ENCODE measurements at places on chromosomes 5 and 9.

- DNase-seq = no peak
Observed at GRCh38 chr5:123906698-123907295, 394.8 kb downstream of the CSNK1G3 start.

- DNase-seq = no peak
Observed at GRCh38 chr5:151660616-151661495, 25.9 kb downstream of the SPARC start.

- DNase-seq = no peak
Observed at GRCh38 chr9:114681594-114682332, at the start of gene TEX48. Gene TEX48 (minus strand): TSS chr9:114682192. CDS start chr9:114671723, 10,469 bp downstream.

- DNase-seq = no peak
Observed at GRCh38 chr9:81182431-81182830, 506.9 kb downstream of the TLE1 start.

GRCh38 chr9:715300-715699, 126.2 kb upstream of the DMRT1 start:
- no peak for DNase-seq

- peak; percentile 9 for DNase-seq
Observed at GRCh38 chr5:75340714-75341478, 3.9 kb downstream of the HMGCR start.

- no peak for DNase-seq
Observed at GRCh38 chr9:127178686-127179632, 56.5 kb upstream of the ANGPTL2 start.

GRCh38 chr5:156942064-156942463, 21.0 kb downstream of the TIMD4 start:
- DNase-seq = no peak

DNA sequence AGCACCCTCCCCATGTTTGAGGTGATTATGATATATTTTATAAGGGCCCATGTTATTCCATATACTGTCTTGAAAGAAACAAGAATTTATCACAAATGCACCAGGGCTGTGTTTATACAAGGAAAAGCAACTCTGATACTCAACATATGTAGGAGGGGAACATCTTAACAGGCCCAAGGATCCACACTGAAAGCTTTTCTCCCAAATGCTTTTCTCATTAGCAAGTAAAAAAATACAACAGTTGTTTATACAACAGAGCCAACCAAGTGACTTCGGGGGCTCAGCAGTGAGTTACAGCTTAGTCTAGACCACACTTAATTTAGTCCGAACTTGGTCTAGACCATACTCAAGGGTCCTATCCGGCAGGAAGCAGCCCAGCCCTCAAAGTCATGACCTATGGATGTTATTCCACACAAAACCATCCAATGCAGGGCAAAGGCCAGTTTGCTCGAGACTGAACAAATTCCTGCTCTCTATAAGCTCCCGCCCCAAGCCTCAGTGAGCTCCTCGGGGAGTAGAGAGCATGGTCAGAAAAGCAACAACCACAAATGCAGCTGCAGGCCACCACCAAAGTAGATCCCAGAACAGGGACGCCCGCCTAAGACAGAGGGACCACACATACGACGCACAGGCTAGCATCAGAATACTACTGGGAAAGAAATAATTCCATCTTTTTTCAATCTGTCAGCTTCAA, 6.8 kb downstream of the GZMK start:
- no peak for DNase-seq

DNA sequence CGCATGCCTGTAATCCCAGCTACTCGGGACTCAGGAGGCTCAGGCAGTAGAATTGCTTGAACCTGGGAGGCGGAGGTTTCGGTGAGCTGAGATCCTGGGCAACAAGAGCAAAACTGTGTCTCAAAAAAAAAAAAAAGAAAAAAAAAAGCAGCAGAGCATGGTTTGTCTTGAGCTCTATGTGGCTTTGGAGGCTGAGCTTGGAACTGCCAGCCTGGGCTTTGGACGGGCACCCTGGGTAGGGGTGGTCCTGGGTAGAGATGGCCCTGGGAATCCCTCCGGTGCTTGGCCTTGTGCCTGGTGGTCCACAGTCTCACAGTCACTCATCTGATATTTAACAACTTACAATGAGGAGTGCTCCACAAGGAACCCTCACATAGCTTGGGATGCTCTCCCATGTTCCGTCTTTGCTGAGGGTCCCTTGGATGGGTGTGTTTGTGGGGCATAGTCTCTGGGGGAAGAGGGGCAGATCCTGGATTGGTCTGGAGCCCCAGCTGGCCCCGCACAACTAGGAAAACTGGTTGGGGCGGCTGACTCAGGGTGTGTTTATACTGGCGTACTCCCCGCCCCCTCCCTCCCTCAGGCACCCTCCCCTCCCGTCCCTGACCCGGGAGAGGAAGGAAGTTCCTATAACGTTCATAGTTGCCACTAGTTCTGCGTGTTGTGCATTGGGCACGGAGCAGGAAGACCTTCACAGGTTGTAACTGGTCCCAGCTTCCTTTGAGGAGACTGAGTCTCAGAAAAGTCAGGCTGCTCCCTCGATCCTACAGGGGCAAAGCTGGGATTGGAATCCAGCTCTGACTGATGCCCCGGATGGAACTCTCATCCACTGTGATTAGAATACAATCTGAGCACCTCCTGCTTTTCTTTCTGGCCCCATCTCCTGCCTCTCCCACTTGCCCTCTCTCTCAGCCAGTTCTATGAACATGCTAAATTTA, 11.2 kb downstream of the IER5L start:
- DNase-seq = peak; percentile 33

- DNase-seq = no peak
Observed at GRCh38 chr5:125836256-125836655, 587.0 kb upstream of the GRAMD2B start.

DNA sequence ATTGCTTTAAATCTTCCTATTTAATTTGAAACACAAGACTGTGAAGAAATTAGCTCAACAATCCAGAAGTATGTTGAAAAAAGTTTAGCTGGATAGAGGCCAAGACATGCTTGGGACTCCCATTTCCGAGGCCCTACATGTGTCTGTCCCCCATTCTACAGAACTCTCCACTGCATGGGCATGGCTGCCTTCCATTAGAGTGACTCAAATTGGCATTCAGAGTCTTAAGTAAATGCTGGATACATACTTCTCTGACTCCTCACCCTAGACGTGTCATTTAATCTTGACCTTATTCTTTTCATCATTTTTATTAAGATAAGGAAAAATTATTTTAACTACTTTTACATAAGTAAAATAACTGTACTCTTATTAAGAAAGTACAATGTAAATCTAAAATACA, 530.4 kb upstream of the CDH9 start:
- DNase-seq = no peak

DNA sequence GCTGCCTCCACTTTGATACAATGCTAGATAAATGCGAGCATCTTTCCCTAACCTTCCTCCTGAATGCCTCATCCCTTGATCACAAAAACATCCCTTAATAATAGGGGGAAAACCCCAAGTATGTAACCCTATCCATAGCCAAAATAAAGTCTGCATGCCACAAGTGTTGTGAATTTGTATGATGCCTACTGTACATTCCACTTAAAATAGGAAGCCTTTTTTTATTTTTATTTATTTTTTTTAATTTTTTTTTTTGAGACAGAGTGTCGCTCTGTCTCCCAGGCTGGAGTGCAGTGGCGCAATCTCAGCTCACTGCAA, 207.0 kb downstream of the AOPEP start:
- no peak for DNase-seq

DNA sequence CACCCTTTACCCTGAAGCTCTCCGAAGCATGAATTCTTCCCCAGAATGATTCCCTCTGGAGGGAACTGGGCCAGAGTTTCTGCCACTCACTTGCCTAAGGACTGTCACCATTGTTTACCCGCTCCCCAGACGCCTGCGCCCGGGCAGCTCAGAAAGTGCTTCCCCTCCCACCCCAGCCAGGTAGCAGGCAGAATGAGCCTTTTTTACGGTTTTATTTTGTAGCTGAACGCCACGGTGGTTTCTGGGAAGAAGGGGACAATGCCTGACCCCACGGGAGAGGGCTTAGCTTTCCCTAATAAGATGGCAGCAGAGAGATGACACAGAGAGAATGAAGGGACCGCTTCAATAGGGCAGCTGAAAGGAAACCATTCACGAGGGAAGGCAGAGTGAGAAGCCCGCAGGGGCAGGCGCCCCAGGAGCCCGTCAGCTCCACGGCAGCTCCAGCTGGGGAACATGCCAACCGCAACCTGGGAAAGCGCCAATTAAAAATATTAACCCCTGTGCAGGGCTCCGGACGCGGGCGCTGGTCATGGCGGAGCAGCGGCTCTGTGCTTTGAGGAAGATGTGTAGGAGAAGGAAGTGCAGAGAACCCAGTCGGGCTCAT, 20.4 kb upstream of the NTNG2 start:
- DNase-seq = no peak

DNA sequence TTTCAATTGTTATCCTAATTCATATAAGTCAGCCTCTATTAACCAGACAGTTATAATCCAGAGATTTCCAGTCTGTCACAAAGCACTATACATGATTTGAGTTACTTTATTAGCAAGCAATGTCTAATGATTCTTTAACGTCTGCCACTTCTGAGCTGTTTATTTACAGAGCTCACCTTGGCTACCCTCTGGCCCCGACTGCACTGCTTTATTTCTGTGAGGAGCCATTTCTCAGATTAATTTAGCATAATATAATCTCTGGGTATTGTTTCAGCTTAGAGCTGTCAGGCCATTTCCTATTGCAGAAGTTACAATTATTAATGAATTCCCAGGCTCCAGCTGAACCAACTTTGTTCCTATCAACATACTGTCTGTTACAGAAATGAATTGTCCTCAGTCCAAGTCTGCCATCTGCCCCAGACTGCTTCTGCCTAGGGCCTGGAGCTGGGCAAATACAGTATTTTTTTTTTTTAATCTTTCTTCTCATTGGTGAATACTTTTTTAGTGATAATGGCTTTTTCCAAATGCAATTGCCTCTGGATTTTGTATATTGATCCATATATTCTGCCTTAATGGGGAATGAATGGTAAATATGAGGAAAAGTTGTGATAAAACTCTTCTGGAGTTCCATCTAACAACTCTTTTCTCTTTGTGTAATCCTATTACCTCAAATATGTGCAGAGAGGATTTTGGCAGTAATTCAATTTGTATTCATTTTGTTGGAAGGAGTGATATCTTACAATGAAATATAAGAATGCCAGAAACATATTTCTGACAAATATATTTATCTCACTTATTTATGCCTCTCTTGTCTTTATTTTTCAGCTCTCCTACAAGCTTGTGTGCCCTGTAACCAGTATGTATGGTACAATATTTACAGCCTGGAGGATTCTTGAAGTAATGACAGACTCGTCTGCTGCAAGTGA, 104.7 kb downstream of the FOCAD start:
- DNase-seq = no peak

DNA sequence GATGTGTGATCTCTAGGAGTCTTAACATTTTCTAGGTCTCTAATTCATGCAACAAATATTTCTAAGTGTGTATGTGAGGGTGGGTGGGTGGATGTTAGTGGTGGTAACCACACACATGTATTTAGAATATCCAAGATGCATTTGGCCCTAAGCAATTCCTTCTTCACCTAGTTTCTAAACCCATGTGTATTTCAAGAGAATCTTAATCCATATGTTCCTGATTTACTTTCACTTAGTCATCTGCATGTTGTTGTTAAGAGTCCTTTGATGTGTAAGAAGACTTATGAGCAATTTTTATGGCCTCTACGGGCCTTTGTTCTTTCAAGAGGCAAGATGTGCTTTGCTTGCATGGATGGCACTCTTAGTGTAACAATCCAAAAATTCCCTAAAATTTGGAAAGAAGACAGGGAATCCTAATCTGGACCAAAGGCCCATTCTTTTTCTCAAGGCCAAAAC, 282.6 kb downstream of the SPATA31D1 start:
- DNase-seq = peak; percentile 96

- DNase-seq = no peak
Observed at GRCh38 chr5:158857976-158858375, 241.7 kb downstream of the EBF1 start.

- no peak for DNase-seq
Observed at GRCh38 chr5:111117136-111117535, 25.0 kb downstream of the WDR36 start.

- no peak for DNase-seq
Observed at GRCh38 chr5:122916490-122916889, 71.1 kb downstream of the SNX24 start.

DNA sequence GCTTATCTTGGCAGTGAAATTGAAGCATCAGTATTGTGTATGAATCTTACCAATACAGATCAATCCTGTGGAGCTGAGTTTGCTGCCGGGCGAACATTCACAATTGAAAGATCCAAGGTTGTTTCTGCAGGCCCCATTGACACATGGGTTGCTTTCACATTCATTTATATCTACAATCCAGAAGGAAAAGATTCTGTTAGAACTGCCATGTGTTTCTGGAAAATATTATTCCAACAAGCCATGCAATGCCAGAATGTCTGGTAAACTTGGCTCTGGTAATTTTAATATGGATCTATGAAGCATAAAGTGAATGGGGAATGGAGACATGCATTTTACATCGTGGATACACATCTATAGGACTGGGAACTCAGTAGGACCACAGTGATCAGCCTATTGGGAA, 180.8 kb downstream of the FBN2 start:
- no peak for DNase-seq

DNA sequence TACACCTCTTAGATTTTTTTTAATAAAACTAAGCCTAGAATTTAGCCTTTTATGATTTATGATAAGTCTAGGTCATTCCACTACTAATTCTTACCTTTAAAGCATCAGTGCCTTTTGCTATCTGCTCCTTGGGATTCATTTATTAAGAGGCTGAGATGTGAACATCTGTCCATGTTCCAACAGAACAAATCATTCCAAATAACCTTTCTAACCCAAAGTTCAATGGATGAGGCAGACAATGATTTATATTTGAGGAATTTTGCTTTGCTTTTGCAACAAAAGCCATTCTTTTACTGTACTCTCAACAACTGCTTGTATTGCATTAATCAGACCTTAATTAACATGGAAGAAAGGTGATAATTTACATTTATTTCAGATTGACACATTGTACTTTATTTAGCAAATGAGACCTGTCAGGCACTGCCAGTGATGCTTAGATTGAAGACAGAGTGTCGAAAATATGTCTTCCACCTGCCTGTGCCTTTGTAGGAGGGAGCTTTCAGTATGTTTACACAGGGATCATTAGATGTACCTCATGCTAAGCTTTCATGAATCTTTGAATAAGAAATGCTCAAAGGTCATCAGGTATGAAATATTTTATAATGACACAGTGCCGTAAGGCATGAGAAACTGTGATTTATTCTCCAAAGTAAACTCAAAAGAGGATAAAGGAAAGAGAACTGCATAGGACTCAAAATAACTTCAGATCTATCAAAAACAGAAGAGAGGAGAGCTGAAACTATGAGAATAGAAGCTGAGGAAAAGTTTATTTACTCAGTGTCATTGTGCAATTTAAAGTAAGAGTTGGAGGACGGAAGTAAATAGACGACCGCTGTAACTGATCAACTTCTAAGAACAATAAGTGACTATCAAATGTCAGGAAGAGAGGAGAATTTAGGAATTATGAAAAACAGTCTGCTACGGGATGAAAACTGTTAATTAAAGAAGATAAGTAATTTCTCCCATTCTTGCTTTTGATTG, 36.7 kb upstream of the IZUMO3 start:
- DNase-seq = no peak

Data from fibroblast of skin of left quadriceps (primary cell).